ENCODE measurements at places on chromosomes 12 and 14. TPM values are rescaled to one million over a fixed set of nuclear protein-coding genes. Genes with fewer than 3 reads are reported as not detected.

RPS6KL1 gene
- 10.8 TPM for total RNA-seq

GYS2 gene
- total RNA-seq = 0.07 TPM

MYL2 gene
- total RNA-seq = not detected

ANP32D gene
- total RNA-seq = not detected

- H3K27me3 ChIP-seq = peaks cover 38% of the 10 kb centered on the region
- DNase-seq = no peak
- H3K4me1 ChIP-seq = peaks cover 14% of the 10 kb centered on the region
- H3K27ac ChIP-seq = no peak overlapping the region
These were observed 35.9 kb upstream of the FOS start for GRCh38 chr14:75242546-75243273.

DNA sequence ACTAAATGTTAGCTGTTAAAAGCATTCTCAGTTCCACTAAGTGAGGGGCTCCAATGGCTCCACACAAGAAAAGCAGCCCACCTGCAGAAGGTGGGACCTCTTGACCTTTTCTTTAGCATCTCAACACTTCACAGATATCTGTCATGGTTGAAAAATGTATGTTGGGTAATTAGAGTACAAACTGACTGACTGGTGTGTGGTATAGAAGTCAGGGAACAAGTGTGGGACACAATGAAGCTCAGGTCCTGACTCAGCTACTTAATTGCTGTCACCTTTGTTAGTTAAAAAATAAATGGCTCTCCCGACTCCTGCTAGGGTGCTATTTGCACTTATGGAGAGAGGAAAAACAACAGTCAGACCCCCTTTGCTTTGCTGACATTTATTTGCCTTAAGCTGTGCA is 299.0 kb downstream of the TTC6 start:
- DNase-seq = no peak
- no peaks in the 10 kb centered on the region for H3K36me3 ChIP-seq
- H3K4me1 ChIP-seq = no peaks in the 10 kb centered on the region
- H3K27ac ChIP-seq = no peak overlapping the region

DNA sequence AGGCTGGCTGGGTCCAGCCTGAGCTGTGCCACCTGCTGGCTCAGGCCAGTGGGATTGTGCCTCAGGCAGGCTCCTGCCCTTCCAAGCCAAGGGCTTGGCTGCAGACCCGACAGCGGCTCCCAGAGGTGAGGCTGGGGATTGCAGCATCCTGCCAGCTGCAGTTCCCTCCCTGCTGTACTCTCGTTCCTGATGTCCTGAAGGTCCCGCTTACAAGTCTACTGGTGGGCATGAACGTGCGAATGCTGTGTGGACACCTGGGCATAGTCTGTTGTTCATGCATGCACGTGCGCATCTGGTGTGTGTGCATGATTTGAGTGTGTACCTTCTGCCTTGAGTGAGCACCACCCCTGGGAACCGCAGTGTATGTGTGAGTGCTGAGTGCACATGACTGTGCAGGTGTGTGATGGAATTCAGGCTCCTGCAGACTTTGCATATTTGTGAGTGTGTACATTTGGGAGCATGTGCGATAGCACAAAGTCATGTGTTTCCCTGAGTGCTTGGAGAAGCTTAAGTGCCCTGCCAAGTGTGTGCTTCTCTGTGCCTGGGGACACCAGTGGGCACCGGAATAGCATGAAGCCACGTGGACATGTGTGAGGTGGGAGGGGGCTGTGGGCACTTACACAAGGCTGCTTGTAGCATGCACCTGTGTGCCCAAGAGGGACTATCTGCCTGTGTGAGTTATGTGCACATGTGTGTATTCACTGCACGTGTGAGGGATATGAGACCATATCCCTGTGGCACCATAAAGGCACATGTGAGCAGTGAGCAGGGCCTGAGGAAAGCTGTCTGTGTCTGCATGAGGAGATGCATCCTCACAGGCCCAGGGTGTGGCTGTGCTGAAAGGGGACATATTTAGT is 19.3 kb upstream of the KRT7 start:
- H3K27me3 ChIP-seq = peaks cover 8% of the 10 kb centered on the region
- no peak overlapping the region for H3K27ac ChIP-seq
- DNase-seq = peak; percentile 53
- peaks cover 2% of the 10 kb centered on the region for H3K4me1 ChIP-seq
- H3K4me3 ChIP-seq = no peak overlapping the region
- H3K36me3 ChIP-seq = no peaks in the 10 kb centered on the region

GRCh38 chr12:50326590-50327284 is 43.4 kb upstream of the LIMA1 start:
- peaks cover 1% of the 10 kb centered on the region for H3K4me1 ChIP-seq
- H3K4me3 ChIP-seq = no peak overlapping the region
- H3K27ac ChIP-seq = no peak overlapping the region
- peaks cover 2% of the 10 kb centered on the region for H3K27me3 ChIP-seq

DNA sequence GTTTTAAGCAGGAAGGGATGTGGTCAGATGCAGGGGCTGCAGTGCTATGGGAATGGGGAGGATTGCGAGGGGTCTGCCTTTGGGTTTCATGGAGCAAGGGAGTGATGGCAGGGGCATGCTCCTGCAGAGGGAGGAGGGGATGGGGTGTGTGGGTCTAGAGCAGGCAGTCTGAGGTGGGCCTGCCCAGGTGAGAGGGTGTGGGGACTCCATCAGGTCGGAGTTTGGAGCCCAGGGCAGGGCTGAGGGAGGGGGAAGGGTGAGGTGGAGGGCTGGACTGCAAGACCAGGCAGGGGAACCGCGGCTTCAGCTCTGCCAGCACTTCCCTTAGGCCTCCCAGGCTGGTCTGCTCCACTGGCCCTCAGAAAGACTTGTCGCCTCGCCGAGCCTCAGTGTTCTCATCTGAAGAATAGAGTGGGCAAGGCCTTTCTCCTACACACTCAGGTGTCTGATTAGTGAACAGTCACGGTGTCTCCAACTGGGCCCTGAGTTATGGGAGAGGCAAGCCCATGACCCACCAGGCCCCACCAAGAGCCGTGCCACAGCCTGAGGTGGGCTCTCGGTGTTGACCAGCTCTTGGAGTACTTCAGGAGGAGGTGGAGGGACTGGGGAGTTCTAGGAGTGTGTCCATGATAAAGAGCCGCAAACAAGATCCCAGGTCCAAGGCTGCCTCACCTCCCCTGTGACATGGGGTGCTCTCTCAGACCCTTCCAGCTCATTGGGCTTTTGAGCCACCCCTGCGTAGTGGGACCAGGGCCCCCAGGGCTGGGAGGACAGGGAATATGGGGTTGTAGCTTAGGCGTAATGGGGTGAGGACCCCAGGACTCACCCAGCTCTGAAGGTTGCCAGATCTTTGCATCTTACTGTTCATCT is 20.1 kb upstream of the KRT80 start:
- DNase-seq = no peak
- no peak overlapping the region for H3K27ac ChIP-seq
- peaks cover 2% of the 10 kb centered on the region for H3K4me1 ChIP-seq
- no peaks in the 10 kb centered on the region for H3K36me3 ChIP-seq
- H3K27me3 ChIP-seq = peaks cover 12% of the 10 kb centered on the region
- no peak overlapping the region for H3K4me3 ChIP-seq

DNA sequence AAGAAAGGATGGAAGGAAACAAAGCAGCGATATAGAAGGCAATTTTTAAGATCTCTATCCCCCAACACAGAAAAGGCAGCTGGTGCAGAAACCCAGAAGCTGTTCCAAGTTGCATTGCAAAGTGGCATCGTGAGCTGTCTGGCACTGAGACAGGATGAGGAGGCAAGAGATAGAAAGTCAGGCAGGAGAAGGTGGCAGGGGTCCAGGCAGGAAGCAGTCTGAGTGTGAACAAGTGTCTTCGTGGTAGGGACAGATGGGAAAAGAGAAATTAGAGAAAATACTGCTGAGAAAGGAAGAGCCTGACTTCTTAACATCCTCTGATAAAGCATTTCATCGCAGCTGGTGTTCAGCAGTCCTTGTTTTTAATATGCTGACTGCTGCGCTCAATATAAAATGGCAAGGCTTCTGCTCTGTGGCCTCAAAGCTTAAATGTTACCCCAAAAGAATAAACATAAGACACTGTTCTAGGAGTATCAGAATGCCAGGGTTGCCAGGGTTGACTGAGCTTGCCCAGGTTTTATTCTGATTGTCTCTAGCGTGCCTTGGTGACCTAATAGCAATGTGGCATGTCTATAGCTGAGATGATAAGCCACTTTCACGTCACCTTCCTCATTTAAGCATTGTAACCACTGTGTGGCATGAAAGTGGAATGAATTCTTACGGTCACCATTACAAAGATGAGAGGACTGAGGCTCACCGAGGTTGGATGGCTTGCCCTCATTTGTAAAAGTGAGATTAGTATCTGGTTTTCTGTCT is 397.6 kb downstream of the NUAK1 start:
- no peak for DNase-seq
- H3K27ac ChIP-seq = no peak overlapping the region
- no peak overlapping the region for H3K4me3 ChIP-seq
- H3K27me3 ChIP-seq = no peaks in the 10 kb centered on the region

GRCh38 chr14:95234426-95234825 is 77.1 kb upstream of the DICER1 start:
- no peak overlapping the region for H3K27ac ChIP-seq
- no peaks in the 10 kb centered on the region for H3K4me1 ChIP-seq
- H3K36me3 ChIP-seq = no peaks in the 10 kb centered on the region

DNA sequence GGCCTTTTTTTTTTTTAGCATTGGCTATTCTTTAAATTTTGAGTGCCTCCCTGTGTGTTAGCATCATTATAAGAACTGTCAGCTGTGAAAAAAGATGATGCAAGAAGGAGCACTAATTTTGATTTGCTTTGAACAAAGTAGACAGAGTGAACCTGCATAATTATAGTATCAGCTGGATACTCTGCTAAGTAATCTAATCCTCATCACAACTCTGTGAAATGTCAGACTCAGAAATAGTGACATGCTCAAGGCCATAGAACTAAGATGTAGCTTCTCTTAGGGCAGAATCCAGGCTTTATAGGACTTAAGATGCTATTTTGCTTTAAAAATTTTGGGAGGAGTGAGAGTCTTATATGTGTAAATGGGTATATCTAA is 31.9 kb downstream of the FBXO34 start:
- H3K27me3 ChIP-seq = no peaks in the 10 kb centered on the region
- DNase-seq = no peak
- no peak overlapping the region for H3K4me3 ChIP-seq
- H3K4me1 ChIP-seq = peaks cover 40% of the 10 kb centered on the region
- peaks cover 29% of the 10 kb centered on the region for H3K36me3 ChIP-seq
- no peak overlapping the region for H3K27ac ChIP-seq

DNA sequence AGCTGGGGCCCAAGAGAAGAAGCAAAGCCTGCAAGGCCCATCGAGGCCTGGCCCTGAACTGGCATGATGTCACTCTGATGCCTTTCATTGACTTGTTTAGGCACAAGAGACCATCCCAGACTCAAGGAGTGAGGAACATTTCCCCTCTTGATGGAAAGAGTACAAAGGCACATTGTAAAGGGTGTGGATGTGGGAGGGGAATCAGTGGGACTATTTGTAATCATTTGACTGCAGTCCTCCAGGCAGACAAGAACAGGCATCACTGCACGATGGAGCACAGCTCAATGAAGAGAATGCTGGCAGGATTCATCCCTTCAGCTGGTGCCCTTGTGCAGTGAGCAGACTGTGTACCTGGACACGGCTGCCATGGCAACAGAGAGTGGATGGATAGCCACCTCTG is 87.9 kb downstream of the LGMN start:
- no peaks in the 10 kb centered on the region for H3K27me3 ChIP-seq
- DNase-seq = no peak
- H3K36me3 ChIP-seq = peaks cover 84% of the 10 kb centered on the region
- no peak overlapping the region for H3K4me3 ChIP-seq
- peaks cover 30% of the 10 kb centered on the region for H3K4me1 ChIP-seq

GRCh38 chr14:100142073-100143040 is 17.1 kb downstream of the DEGS2 start:
- no peaks in the 10 kb centered on the region for H3K27me3 ChIP-seq
- peaks cover 3% of the 10 kb centered on the region for H3K4me1 ChIP-seq
- no peak overlapping the region for H3K27ac ChIP-seq
- H3K36me3 ChIP-seq = peaks cover 49% of the 10 kb centered on the region
- no peak overlapping the region for H3K4me3 ChIP-seq
